NCI-H1092 treated with DMSO at 0.1 percent for 48 hours (cell line): ENCODE measurements at places on chromosomes 1 and 21.
A peak's percentile ranks its signal among the peaks of the same experiment; 100 is the strongest.

DNA sequence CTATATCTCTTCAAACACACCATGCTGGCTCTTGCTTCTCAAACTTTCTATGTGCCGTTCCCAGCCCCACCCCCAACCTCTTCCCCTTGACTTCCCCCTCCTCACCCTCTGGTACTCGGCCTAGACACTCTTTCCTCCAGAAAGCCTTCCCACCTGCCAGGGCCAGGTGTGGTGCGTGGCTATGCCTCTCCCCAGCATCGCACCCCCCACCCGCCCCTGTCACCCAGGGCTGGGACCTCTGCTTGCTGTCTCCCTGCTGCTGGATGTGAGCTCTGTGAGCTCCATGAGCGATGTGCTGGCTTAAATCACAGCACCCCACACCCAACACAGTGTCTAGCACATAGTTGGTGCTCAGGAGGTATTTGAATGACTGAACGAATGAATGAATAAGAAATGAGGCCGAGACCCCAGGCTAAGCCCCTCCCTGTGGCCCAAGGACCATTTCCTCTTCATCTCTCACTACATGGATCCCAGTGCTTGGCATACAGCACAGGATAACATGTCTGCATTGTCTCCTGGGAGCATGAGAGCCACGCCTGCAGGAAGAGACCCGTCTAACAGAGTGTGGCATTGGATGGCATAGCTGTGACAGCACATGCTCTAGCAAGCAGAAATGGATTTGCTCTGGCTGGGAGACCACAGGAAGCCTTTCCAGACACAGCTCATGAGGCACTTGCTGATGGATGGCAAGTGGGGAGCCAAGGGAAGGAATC, 19.7 kb downstream of the TNNT2 start:
- no peak for DNase-seq

DNA sequence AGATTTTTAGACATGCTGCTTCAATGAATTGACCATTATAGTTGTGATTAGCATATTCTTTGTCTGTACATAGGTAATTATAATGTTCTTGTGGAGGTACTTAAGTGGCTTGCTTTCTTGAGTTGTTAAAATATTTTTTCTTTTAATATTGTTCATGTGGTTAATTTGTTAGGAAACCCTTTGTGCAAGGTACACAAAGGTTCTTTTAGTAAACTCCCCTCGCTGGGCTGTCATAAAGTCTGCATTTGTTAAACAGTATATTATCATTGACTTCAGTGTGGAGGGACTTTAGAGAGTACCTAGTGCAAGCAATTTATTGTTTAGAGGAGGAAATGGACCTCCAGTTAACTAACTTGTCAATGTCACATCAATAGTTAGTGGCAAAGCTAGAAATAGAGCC, 52.5 kb downstream of the DISP1 start:
- no peak for DNase-seq

GRCh38 chr1:161725908-161726472, 4.6 kb downstream of the FCRLB start:
- no peak for DNase-seq

DNA sequence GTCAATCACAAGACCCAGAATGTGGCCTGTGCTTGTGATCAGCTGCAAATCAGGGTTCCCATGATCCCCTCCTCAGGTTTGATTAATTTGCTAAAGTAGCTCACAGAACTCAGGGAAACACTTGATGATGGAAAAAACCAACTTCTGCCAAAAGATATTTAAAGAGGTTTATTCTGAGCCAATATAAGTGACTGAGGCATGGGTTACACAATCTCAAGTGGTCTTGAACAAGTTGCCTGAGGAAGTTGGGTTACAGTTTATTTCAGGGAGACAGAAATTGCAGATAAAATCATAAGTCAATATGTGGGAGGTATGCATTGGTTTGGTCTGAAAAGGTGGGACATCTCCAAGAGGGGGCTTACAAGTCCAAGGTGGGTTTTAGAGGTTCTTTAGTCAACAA, 243.1 kb downstream of the S1PR1 start:
- no peak for DNase-seq

DNA sequence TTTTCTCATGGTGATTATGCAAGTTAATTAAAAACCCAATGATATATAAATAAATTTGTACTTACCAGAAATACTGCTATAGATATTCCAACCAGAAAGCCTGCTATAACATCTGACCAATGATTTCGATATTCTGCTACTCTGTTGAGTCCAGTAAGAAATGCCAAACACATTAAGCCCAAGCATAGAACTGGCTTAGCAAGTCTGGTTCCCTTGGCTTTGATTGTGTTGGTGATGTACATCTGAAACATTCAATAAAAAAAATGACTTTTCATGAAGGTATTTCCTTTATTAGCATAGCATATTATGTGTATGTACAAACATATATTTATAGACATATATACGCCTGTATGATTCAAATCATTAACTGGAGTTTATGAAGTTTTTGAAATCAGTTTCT, 82.8 kb downstream of the PLPPR5 start:
- DNase-seq: no peak

DNA sequence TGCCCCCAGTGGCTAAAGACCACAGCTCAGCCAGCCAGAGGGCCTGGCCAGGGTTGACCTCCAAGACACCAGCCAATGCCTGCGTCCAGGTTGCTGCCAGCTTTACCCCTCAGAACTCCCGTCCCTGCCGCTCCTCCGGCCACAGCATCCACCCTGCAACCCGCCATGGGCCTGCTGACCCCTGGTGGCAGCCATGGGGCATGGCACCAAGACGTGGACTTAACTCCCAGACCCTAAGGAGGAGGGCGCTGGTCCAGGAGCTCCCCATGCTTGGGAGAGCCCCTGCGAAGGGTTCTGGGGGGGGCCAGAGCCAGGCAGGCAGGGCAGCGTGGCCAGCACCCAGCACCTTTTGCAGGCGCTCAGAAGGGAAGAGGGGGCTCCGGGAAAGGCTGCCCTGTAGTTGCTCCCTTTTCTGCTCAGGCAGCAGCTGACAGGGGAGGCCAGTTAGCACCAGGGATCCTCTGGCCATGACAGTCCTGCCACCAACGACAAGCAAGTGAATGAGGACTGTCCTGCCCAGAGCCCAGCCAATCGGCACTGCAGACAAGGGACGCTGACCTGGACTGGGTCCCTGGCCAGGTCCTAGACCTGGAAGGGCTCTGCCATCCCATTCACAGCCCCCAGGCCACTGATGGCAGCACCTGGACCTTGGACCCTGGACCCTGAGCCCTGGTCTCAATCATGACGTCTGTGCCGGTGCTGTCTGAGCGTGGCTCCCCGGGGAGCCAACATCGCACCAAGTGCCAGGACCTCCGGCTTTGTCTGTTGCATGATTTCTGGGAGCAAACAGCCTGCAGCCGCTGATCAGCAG, 246.2 kb downstream of the NPHP4 start:
- no peak for DNase-seq

- DNase-seq: no peak
These were observed 1.8 kb downstream of the CCDC190 start for GRCh38 chr1:162859191-162859590.

DNA sequence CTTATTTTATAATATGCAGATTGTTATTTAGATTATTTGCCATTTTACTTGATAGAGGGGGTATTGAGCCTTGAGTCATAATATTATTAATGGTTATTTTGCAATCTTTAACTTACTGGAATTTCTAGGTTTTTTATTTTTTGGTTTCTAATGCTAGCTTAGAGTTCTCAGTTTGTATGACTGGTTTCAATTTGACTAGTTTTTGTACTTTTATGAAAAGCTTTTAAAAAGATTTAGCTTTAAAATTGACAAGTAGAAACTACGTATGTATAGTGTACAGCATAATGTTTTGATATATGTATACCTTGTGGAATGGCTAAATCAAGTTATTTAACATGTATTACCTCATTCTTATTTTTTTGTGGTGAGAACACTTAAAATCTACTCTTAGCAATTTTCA, 41.5 kb downstream of the CEP350 start:
- no peak for DNase-seq

- DNase-seq: no peak
These were observed at the start of gene CTNNBIP1 for GRCh38 chr1:9910076-9910422. Gene CTNNBIP1 (minus strand): TSS chr1:9910269. CDS start chr1:9872064, 38,205 bp downstream.

- DNase-seq: no peak
These were observed 7.3 kb upstream of the IL10 start for GRCh38 chr1:206779638-206780037.

- peak; percentile 72 for DNase-seq
These were observed 121.3 kb downstream of the CACNA1E start for GRCh38 chr1:181604482-181605249.

DNA sequence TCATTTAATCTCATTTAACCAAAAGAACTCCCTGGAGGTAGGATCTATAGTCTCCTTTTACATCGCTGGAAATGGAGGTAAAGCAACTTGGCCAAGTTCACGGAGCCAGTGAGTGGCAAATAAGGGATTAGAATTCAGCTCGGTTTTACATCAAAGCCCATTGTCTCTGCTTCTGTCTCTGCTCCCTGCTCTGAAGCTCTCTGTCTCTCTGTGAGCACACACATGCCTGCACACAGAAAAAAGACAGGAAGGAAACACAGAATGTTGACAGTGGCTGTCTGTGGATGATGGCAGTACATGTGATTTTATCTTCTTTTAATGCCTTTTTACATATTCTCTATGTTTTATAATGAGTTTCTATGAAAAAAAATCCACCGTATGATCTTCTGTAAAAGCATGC, 8.9 kb upstream of the DHRS3 start:
- DNase-seq: no peak

- no peak for DNase-seq
These were observed 86.2 kb downstream of the NGF start for GRCh38 chr1:115251856-115252255.

GRCh38 chr21:40507978-40508377, 339.0 kb downstream of the DSCAM start:
- no peak for DNase-seq

GRCh38 chr1:109816175-109816811, 52.6 kb upstream of the EPS8L3 start:
- DNase-seq: no peak

GRCh38 chr1:202012544-202013478, 2.4 kb downstream of the ELF3 start:
- no peak for DNase-seq

DNA sequence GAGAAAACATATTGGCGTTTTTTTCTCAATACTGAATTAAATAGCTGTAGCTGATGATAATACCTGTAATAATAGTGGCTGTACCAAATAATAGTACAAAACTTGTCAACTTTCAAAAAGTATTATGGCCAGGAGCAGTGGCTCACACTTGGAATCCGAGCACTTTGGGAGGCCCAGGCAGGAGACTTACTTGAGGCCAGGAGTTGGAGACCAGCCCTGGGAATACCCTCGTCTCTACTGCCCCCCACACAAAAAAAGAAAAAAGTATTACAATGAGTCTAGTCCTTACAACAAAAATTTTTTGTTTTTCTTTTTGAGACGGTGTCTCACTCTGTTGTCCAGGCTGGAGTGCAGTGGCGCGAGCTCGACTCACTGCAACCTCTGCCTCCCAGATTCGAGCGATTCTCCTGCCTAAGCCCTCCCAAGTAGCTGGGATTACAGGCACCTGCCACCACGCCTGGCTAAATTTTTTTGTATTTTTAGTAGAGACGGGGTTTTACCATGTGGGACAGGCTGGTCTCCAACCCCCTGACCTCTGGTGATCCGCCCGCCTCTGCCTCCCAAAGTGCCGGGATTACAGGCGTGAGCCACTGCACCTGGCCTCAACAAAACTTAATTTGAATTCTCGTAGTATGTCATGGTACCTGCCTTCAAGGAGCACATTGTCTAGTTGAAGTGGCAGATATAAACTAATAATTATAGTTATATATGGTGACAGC, 1.4 kb downstream of the RBBP4 start:
- no peak for DNase-seq

GRCh38 chr21:45417256-45417950, 12.4 kb downstream of the COL18A1 start:
- no peak for DNase-seq
